Smooth muscle cell of the coronary artery (primary cell): ENCODE measurements at places on chromosomes 13 and 19. TPM values are rescaled to one million over a fixed set of nuclear protein-coding genes. Genes with fewer than 3 reads are reported as not detected.

SLC15A1 gene
- total RNA-seq = not detected in 2 replicates

CCL25 gene
- not detected in 2 replicates for total RNA-seq

COG3 gene
- total RNA-seq = 19.0 and 34.3 TPM in 2 replicates

NLRP5 gene
- not detected in 2 replicates for total RNA-seq

INSL3 gene
- total RNA-seq = not detected in 2 replicates

C19orf53 gene
- total RNA-seq = 40.6 and 70.4 TPM in 2 replicates
